ENCODE measurements at places on chromosomes 3 and 15.
A peak's percentile ranks its signal among the peaks of the same experiment; 100 is the strongest.

DNA sequence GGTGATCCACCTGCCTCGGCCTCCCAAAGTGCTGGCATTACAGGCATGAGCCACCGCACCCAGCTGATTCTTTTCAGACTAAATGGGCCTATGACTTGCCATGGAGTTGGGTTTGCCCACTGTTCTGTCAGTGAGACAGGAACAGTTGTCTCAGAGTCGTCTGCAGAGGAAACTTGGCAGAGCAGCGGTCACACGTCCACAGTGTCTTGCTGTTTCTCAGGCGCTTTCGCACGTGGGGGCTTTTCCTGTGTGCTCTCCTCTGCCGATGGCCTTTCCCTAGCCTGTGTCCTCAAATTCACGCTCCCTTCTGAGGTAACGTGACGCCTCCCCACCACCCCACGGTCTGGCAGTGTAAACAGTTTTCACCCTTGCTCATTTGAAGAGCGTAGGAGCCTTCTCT lies 11.3 kb downstream of the TMEM44 start:
- no peak for DNase-seq

- no peak for DNase-seq
Observed at GRCh38 chr3:61448378-61448777, 113.0 kb upstream of the PTPRG start.

GRCh38 chr3:186997473-186997939 lies 67.2 kb downstream of the ST6GAL1 start:
- DNase-seq = no peak

- DNase-seq = no peak
Observed at GRCh38 chr3:122773944-122774509, 19.6 kb downstream of the HSPBAP1 start.

DNA sequence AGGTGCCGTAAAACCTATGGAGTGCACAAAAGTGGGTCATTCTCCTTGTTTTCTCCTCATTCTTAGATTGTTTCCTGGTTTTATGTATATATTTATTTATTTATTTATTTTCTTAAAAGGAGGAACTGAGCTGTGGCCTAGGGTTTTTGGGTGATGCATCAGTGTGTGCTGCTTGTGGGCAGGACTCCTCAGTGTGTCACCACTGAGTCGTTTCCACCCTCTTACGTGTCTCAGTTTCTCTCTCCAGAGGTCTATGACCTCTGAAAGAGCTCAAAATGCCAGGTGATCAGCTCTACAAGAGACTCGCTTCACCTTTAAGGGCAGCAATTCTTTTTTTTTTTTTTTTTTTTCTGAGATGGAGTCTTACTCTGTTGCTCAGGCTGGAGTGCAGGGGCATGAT lies 72.9 kb downstream of the CD200 start:
- DNase-seq = peak; percentile 64

GRCh38 chr15:61374848-61375247 lies 145.7 kb upstream of the RORA start:
- no peak for DNase-seq

GRCh38 chr15:76866716-76867321 lies 38.3 kb downstream of the SCAPER start:
- DNase-seq = no peak

DNA sequence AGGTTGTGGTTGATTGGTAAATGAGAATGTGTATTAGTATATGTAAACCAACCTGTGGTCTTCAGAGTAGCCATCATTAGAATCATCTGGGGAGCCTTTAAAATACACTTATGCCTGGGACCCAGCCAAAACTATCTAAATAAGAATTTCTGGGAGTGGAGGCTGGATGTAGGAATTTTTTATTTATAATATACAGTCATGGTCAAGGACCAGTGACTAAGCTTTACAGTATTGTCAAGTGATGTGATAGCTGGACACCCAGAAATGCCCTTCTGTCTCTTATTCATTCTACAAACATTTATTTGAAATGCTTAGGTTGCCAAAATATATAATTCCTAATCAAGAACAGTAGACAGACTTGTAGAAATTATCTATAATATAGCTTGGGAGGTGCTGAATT lies 132.2 kb downstream of the MBNL1 start:
- no peak for DNase-seq

GRCh38 chr3:60277361-60277800 lies 973.9 kb downstream of the FHIT start:
- no peak for DNase-seq

GRCh38 chr15:96412906-96413231 lies 82.4 kb downstream of the NR2F2 start:
- DNase-seq = no peak

DNA sequence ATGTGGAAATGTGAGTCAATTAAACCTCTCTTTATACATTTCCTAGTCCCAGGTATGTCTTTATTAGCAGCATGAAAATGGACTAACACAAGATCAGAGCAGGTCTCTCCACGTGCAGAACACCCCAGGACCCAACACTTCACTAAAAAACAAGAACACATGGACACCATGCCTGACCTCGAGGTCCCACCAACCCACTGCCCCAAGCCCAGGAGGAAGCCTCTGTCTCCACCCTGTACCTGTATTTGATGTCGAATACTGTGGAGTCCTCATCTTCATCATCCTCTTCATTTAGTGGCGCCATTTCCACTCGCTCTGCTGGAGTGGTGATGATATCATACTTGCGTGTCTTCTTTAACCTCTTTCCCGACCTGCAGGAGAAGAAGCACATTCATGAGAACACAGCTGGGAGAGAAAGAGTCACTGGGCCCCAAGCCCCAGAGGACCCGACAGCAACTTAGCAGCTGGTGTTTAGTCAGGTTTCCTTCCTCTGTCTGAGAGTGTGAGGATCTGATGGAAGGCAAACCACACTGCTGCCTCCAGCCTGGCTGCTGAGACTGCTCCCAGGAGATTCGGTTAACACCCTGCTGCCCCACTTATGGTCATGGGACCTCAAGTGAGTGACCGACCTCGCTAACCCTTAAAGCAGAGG lies 25.5 kb downstream of the FAM174B start:
- no peak for DNase-seq

DNA sequence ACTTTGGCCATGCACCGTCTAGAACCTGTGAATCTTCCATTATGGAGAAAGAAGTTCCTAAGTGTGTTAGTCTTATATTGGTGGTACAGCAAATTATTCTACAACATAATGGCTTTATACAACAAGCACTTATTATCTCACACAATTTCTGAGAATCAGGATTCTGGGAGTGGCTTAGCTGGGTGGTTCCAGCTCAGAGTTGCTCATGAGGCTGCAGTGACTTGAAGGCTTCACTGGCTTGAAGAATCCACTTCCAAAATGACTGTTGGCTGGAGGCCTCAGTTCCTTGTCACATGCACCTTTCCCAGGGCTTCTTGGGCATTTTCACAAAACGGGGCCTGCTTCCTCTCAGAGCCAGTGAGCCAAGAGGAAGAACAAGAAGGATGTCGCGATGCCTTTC lies 82.3 kb upstream of the RNF7 start:
- DNase-seq = no peak

DNA sequence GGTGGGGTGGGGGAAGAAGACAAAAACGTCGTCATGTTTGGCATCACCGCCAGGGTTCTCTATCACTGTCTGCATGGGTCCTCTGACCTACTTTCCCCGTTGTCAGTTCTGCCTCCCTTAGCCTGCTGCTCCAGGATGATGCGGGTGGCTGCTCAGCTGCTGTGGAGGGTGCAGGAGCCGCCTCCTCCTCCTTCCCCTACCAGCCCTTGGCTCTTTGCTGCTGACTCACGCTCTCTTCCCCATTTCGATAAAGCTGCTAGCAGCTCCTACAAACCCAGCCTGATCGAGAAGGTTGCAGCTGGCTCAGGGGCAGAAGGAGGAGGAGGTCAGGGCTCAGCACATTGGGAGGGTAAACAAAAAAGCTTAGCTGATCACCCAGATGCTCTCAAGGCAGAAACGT lies 49.5 kb upstream of the SEC13 start:
- DNase-seq = peak; percentile 17

GRCh38 chr3:61946570-61947324 lies 385.4 kb downstream of the PTPRG start:
- no peak for DNase-seq

All from stimulated activated CD4-positive, alpha-beta T cell treated with anti-CD3 and anti-CD28 coated beads, Interleukin-1b, Interleukin-23, amount 100 ng/mL, for 48 hours (primary cell).